ENCODE measurements at places on chromosomes 1 and 21. TPM values are rescaled to one million over a fixed set of nuclear protein-coding genes. Genes with fewer than 3 reads are reported as not detected.

The KCND3 gene
- total RNA-seq: 0.05 TPM

The PAPPA2 gene
- 0.01 TPM for total RNA-seq

The ETV3 gene
- total RNA-seq: 10.4 TPM

The SLC30A10 gene
- total RNA-seq: 0.15 TPM

The BLACAT1 gene
- total RNA-seq: not detected

The TDRD10 gene
- total RNA-seq: not detected

The TTC3 gene
- 26.0 TPM for total RNA-seq

The LCE3E gene
- total RNA-seq: not detected

The HORMAD1 gene
- 5.7 TPM for total RNA-seq

The CRYAA gene
- not detected for total RNA-seq

The CADM3 gene
- total RNA-seq: 0.24 TPM

The PLXNA2 gene
- 0.86 TPM for total RNA-seq

The OR10Z1 gene
- total RNA-seq: not detected

The PDC gene
- total RNA-seq: not detected

The CNR2 gene
- total RNA-seq: not detected

The WNT2B gene
- 0.38 TPM for total RNA-seq

The HFM1 gene
- not detected for total RNA-seq

The BARHL2 gene
- total RNA-seq: not detected

The LEFTY2 gene
- not detected for total RNA-seq

The SYCP1 gene
- total RNA-seq: not detected

The FNDC5 gene
- 0.44 TPM for total RNA-seq

The KPRP gene
- total RNA-seq: not detected

The RHOC gene
- total RNA-seq: 394 TPM

The ENTREP3 gene
- 39.2 TPM for total RNA-seq

The KCNJ9 gene
- total RNA-seq: not detected

The PLCH2 gene
- total RNA-seq: 0.33 TPM

The TSPAN1 gene
- total RNA-seq: 3.4 TPM

The FAM177B gene
- total RNA-seq: not detected

The OR2L3 gene
- not detected for total RNA-seq

The FCRLB gene
- 1.7 TPM for total RNA-seq

The AIM2 gene
- not detected for total RNA-seq

The DNAI4 gene
- total RNA-seq: 0.44 TPM
